ENCODE measurements at places on chromosomes 5 and 9.

- no peak for DNase-seq
Measured at GRCh38 chr5:7317751-7318150, 78.2 kb upstream of the ADCY2 start.

DNA sequence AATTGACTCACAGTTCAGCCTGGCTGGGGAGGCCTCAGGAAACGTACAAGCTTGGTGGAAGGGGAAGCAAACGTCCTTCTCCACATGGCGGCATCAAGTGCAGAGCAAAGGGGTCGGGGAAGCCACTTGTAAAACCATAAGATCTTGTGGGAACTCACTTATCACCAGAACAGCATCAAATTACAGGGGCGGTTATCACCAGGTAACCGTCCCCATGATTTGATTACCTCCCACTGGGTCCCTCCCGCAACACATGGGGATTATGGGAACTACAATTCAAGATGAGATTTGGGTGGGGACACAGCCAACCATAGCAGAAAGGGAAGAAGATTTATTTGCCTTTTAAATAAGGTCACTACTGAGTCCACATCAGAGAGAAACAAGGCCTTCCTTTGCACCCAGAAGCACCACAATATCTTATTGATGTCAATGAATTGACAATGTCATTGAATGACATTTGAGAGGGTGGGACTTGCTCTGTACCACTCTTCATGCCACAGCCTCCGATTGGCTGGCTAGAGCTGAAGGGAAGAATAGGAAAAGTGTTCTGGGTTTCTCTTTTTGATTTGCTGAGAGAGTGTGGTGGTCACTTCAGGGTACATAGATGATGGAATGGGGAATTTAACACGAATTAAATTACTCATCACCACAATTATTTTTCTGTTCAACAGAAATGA is 11.0 kb downstream of the SKP2 start:
- no peak for DNase-seq

DNA sequence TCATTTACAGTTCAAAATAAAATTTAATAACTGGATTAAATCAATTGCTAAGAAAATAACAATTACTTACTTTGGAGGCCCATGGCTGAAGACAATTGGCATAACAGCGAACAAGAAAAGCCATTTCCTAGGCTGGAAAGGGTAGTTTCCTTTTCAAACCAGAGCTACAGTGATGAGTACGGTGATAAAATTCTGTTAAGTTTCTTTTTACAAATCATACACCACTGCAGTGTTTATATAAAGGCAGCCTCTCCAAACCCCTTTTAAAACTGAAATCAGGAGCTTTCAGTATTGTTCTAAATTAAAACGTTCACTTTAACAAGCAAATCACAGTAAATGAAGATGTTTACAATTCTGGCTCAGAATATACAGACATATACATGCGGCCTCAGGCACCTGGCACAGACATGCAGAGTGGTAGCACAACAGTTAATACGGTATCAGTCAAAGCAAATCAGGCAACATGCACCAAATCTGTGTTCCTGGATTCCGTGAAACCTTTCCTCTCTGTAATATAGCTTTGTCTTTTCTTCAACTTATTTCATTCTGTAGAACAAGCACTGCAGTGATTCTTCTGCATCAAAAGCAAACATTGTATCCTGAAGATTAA is 102.9 kb downstream of the RAPGEF6 start:
- DNase-seq: no peak

GRCh38 chr5:45793638-45794532 is 97.7 kb upstream of the HCN1 start:
- no peak for DNase-seq

GRCh38 chr9:85599540-85600105 is 142.1 kb downstream of the AGTPBP1 start:
- DNase-seq: peak; percentile 12

DNA sequence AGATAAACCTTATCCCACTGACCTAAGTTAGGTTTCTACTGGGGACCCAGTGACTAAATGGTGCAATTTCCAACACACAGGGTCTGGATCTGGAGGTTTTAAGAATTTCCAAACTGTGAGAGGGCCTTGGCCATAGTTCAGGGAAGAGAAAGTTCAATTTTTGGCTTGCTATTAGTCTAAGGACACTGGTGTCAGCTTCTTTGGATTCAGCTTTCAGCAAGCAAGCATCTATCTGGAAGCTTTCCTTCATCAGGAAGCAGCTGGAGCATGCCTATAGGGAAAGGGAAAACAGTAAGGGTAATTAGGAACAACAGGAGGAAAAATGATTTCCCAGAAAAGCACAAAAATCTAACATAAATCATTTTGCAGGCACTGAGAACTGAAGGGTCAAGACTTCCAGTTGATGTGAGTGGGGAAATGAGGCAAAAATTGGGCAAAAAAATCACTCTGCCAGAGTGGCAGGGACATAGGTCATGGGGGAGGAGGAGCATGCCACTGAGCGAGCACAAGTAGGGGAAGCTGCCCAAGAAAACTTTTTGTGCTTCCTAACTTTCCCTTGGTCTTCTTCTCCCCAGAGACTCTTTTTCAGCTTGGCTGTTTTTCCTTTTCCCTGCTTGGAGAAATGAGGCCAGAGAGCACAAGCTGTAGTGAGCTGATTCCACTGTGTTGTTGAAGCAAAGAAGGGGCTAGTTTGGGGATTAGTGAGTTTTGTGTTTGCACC is 299.6 kb downstream of the FGF10 start:
- no peak for DNase-seq

DNA sequence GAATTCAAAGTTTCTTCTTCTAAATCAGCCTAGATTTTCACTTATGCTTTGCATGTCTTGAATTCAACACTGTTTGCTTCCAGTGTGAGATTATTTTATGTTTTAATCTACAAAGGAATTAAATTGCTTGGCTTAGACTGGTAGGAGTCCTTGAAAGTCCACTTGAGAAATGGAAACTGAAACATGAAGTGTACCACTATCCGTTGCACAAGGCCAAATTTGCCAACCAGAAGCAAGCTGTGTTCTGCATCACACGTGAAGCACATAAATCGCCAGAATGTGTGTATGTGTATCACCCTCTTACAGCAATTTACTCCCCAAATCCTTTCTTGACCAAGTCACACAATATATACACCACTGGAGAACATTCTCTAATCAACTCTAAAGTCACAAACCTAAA is 10.3 kb downstream of the SEMA6A start:
- no peak for DNase-seq

DNA sequence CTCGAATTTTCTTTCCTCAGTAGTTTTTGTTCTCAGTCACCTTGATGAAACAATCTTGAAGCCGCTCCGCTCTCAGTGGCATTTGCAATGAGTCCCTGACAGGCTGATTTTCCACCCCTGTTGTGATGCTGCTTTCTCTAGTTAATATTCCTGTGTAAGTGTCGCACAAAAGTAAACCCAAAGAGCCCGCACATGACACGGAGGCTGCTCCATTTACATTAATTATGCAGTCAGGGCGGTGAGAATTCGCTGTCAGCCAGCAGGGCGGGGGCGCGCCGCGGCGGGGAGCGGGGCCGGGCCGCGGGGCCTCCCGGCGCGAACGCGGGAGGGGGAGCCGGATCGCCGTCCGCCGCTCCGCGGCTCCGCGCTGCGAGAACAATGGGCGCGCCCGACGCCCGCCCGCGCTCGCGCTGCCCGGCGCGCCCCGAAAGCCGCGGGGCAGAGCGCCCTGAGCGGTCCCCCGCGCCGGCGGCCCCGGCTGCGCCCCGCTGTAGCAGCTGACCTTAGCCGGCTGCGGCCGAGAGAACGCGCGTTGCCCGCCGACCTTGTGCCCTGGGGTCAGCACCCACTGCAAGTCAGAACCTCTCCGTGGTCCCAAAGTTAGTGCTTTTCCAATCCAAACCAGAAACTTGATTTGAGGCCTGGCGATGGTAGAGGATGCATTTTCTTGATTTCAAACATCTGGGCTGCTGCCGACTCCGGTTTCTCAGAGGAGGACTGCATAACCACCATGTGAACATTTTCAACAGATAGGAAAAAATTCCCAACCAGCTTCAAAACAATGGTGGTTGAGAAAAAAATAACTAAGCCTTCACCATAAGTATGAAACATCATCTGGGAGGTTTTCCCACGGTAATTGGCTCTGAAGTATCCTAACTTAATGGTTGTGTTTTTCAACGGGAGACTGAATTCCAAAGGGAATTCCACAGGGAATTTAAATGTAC is 142.6 kb downstream of the PBX3 start:
- DNase-seq: peak; percentile 9

DNA sequence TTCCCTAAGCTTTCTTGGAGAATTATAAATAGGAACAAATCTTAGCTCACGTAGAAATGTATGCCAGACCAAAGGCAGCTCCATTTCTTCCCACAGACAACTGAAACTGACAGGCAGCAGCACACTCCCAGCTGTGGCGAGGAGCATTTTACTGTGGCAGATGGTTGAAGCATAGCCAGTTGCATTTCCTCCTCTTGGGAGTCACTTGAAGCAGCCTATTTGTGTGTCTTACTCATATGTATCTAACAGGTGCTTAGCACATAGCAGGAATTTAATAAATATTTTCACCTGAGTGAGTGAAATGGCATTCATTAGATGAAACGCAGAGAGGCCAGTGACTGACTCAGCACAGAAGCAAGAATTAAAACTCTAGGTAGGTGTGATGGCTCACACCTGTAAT is 12.3 kb upstream of the MTMR12 start:
- no peak for DNase-seq

- no peak for DNase-seq
Measured at GRCh38 chr5:3024554-3024953, 273.1 kb upstream of the IRX2 start.

DNA sequence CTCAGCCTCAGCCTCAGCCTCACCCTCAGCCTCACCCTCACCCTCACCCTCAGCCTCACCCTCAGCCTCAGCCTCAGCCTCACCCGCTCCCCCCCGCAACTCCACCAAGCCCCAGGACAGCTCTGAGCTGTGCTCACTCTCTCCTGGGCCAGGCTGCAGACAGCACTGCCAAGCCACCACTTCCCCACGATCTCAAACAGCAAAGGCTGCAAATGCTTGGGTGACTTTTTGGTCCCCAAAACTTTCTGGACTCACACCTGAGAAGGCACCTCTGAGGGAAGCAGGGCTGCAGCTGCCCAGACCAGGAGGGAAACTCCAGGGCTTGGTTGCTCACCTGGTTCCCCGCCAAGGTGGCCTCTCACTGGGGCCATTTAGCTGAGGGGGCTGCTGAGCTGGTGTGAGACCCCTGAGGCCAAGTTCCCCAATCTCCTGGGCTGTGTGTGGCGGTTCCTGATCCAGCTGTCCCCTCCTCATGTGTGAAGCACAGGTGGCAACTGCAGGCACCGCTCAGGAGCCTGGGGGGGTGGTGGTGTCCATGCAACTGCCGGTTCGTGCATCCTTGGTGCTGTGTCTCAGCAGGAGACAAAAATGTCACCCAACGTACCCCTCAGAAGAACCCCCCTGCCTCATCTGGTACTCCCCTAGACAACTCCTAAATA is 17.8 kb downstream of the MRPL36 start:
- DNase-seq: no peak

DNA sequence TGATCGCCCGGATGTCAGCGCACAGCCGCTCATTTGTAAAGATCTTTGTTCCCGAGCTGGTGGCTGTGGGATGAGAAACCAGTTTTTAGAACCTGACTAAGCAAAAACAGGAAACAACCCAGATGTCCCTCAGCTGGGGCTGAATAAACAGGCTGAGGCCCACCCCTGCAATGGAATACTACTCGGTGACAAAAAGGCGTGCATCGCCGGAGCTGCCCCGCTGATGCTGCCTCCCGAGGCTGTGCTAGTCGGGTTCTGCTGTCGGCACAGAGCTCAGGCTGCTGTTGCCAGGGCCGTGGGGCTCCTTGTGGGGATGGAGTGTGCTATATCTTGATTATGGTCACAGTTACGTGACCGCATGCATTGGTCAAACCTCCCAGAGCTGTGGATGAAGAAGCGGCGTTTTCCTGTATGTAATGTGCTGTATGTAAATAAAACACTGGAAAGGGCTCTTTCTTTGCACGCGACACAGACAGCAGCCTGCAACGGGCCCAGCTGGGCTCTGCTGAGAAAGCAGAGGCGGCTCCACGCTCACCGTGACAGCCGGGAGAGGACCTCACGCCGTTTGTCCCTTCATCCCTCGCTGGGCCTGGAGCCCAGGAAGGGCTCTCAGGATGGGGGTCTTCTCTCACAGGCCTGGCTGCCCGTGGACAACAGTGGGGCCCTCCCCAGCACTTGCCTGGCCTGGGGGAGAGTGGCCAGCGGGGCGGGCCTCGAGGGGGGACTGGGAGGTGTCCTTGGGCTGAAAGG is 51.5 kb upstream of the RNU6ATAC start:
- peak; percentile 41 for DNase-seq

DNA sequence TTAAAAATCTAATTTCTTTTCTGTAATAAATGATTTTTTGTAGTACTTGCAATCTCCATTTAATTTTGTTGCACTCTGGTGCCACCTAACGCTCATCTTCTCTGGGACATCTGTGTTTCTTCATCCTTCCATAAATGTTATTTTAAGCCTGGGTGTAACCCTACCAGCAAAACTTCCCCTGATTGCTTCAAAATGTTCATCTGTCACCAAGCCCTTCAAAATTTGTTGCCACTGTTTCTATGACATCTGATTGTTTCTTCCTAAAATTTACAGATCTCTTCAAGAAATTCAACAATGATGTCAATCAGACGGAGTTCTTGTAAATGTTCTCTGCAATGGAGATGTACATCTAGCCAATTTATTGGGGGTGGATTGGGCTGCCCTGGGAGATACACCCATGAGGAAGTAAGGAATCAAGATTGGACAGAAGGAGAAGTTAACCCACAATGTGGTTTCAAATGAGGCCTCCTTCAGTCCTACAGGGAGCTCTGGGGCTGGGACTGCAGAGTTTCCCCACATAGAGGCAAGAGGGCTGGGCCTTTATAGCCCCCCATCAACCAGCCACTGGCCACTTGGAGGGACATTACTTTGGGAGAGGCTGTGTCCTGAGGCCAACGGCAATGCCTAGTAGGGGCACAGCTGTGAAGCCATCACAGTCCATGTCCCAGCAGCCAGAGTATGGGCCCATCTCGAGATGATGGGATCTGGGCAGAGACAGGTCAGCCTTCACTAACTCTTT is 23.3 kb downstream of the MCTP1 start:
- DNase-seq: peak; percentile 46

DNA sequence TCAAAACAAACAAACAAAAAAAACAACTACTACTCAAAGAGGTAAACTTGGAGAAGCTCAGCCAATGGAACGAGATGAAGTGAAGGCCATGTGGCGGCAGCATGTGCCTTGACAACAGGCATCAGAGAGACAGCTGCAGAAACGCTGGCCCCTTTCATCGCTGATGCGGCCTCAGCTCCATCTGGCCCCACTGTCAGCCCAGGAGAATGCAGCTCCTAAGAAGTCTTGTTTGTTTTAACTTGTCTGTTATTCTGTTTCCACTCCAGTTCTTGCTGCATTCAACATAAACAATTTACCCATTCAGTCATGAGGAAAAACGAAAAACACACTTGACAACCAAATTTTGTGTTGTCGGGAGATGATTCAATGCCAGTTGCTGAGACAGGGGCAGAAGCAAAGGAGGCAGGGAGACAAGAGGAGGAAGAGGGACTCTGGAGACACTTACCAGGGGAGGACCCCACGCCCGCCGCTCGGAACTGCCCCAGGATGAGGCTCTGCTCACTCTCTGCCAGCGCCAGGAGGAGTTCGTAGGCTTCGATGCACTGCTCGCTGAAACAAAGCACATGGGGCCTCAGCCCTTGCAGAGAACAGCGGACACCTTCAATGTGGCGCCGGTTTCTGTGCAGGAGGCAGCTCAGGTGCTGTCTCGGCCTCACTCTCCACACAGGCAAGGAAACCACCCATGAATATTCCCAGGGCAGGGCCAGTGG is 91.2 kb downstream of the DCP2 start:
- DNase-seq: no peak
